Muscle of leg (tissue), 16 donors: ENCODE measurements at places on chromosomes 2 and 18.
A peak's percentile ranks its signal among the peaks of the same experiment; 100 is the strongest.

DNA sequence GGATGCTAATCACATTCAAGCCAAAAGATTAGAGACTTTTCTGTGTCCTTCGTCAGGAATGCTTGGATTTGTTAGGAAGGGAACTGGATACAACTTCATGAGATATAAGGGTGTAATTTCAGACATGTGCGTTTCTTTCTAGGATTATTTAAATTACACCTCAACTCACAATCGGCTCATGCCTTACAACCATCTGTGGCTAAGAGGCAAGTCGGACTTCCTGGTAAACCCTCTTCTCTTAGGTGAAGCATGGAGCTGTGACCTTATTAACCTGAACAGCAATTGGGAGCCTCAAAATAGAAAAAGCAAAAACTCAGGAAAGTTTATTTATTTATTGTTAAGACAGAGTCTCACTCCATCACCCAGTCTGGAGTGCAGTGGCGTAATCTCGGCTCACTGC lies 61.8 kb downstream of the SEMA4F start:
- H3K27me3 ChIP-seq = peaks cover 20% of the 10 kb centered on the region
- no peak for DNase-seq
- H3K4me3 ChIP-seq = peak overlapping the region; percentile 32
- no peaks in the 10 kb centered on the region for H3K36me3 ChIP-seq

- no peaks in the 10 kb centered on the region for H3K27me3 ChIP-seq
- no peak overlapping the region for H3K27ac ChIP-seq
- DNase-seq = no peak
Measured at GRCh38 chr2:184203661-184204060, 394.7 kb upstream of the ZNF804A start.

GRCh38 chr2:16318474-16319195 lies 347.0 kb downstream of the CYRIA start:
- H3K27me3 ChIP-seq = no peaks in the 10 kb centered on the region
- H3K4me1 ChIP-seq = peaks cover 13% of the 10 kb centered on the region
- H3K27ac ChIP-seq = no peak overlapping the region
- no peak overlapping the region for H3K4me3 ChIP-seq

DNA sequence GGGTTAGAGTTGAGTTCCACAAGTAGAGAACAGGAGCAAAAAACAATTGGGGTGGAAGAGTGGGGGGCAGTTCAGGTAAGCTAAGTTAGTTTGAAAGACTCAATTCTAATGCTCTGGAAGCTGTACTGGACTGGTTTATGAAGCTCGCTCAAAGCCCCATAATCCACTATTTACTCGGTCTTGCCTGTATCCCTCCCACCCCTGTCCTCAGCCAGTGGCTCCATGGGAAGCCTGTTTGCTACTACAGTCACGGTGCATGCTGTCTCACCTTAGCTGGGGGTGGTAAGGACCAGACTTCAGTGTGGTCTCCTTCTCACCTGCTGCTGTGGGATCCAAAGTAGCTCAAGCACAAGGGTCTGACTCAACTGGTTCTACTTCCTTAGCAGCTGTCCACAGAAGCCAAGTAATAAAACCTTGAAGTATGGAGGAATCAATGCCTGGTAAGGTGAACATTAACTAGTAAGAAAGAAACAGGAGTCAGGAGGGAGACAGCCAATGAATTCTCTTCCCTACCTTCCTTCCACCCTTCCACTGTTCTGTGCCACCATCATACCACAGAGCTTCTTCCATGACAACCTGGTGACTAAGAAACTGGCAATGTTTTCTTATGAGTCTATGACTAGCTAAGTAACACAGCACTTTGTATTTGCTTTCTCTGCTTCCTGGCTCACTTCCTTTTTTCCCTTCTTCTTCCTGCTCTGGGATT lies 230.8 kb downstream of the SRBD1 start:
- H3K27me3 ChIP-seq = no peaks in the 10 kb centered on the region
- H3K4me1 ChIP-seq = no peaks in the 10 kb centered on the region
- H3K36me3 ChIP-seq = no peaks in the 10 kb centered on the region
- H3K27ac ChIP-seq = no peak overlapping the region

DNA sequence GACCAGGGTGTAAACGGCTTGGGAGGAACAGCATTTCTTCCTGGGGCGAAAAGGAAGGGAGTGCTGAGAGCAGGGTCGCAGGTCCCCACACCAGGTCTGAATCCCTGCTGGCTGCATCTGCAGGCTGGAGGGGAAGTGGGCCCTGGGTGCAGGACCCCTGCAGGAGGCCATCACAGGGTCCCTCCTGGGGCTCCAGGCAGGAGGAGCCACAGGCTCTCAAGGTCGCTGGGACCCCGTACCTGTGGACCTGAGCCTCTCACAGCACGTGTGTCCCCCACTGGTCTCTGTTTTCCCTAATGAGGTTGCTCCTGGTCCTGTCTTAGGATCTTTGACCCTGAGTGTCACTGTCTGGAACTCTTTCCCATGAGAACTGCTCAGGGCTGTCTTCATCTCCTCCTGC lies 147.8 kb upstream of the ZNF236 start:
- H3K27ac ChIP-seq = no peak overlapping the region
- H3K4me3 ChIP-seq = no peak overlapping the region
- DNase-seq = no peak
- no peaks in the 10 kb centered on the region for H3K36me3 ChIP-seq
- peaks cover 4% of the 10 kb centered on the region for H3K27me3 ChIP-seq

DNA sequence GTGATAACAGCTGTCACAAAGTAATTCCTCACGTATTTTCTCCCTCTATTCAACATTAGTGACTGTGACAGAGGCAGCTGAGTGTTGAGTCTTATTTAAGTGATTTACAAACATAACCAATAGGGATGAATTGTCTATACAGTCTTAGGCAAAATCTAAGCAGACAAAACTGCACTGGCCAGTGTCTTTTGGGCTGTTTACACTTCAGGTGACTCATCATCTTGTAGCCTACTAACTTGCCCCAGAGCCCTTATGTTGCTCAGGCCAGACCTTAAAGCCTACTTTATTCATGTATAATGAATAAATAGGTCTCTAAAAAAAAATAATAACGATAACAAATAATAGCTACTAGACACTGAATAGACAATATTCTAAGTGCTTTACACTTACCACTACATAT lies 17.2 kb downstream of the THOC1 start:
- H3K27me3 ChIP-seq = no peaks in the 10 kb centered on the region
- H3K27ac ChIP-seq = no peak overlapping the region
- peaks cover 38% of the 10 kb centered on the region for H3K36me3 ChIP-seq
- H3K4me1 ChIP-seq = no peaks in the 10 kb centered on the region
- no peak overlapping the region for H3K4me3 ChIP-seq
- DNase-seq = no peak

DNA sequence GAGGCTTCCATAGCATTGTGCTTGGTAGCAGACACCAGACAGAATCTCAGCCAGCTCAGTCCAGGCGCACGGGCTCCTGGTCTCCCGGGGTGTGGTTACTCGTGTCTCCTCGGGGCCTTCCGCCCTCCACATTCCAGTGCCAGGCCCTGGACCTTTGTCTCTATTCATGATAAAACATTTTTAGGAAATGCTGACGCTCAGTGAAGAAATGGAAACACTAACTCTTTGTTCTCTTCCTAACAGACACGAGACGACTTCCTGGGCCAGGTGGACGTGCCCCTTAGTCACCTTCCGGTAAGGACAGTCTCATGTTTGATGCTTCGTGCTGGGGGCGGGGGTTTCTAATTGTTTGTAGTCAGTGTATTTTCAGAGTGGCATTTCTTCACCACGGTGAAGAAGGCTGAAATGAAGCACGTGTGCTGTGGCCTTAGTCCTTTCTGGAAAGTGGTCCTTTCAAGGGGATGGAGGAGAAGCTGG lies 271.8 kb downstream of the NEDD4L start:
- no peak overlapping the region for H3K4me3 ChIP-seq
- no peak for DNase-seq
- H3K27me3 ChIP-seq = no peaks in the 10 kb centered on the region
- H3K27ac ChIP-seq = peak overlapping the region; percentile 83
- H3K4me1 ChIP-seq = peaks cover 38% of the 10 kb centered on the region

GRCh38 chr2:241949736-241950412 lies 80.3 kb downstream of the RTP5 start:
- no peaks in the 10 kb centered on the region for H3K27me3 ChIP-seq
- no peak for DNase-seq
- no peak overlapping the region for H3K27ac ChIP-seq

DNA sequence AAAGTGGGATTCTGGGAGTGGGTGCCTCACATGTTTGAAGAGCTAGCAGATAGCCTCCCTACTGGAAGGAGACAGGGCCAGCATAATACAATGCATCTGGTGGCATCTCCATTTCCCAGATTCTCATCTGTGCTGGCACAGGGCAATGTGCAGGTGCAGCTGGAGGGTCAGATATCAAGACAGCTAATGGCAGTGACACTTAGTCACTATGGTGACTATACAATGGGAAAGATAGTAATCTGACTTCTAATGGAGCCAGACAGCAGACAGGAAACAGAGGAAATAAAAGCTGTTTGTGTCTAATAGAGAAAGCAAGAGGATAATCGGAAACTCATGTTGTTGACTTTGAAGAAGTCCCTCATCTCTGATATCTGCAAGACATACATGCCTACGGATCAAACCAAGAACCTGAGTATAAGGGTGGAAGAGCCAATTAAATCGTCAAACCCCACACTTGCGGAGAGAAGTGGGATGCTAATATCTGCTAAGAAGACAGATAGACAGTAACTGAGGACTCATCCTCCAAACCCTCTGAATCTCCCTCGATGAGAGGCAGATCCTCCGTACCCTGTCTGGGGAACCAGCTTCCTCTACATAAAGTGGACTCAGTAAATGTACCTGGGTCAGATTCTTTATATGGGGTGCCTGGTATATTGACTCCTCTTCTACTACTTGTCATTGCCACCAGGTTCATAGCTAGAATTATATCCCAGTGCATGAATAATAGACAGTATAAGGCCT lies 692.7 kb downstream of the SOCS6 start:
- H3K36me3 ChIP-seq = no peaks in the 10 kb centered on the region
- H3K27ac ChIP-seq = no peak overlapping the region
- DNase-seq = no peak
- no peak overlapping the region for H3K4me3 ChIP-seq
- no peaks in the 10 kb centered on the region for H3K27me3 ChIP-seq

GRCh38 chr2:46876741-46877384 lies 38.7 kb downstream of the MCFD2 start:
- DNase-seq = peak; percentile 81
- H3K4me1 ChIP-seq = peaks cover 42% of the 10 kb centered on the region
- no peak overlapping the region for H3K27ac ChIP-seq

DNA sequence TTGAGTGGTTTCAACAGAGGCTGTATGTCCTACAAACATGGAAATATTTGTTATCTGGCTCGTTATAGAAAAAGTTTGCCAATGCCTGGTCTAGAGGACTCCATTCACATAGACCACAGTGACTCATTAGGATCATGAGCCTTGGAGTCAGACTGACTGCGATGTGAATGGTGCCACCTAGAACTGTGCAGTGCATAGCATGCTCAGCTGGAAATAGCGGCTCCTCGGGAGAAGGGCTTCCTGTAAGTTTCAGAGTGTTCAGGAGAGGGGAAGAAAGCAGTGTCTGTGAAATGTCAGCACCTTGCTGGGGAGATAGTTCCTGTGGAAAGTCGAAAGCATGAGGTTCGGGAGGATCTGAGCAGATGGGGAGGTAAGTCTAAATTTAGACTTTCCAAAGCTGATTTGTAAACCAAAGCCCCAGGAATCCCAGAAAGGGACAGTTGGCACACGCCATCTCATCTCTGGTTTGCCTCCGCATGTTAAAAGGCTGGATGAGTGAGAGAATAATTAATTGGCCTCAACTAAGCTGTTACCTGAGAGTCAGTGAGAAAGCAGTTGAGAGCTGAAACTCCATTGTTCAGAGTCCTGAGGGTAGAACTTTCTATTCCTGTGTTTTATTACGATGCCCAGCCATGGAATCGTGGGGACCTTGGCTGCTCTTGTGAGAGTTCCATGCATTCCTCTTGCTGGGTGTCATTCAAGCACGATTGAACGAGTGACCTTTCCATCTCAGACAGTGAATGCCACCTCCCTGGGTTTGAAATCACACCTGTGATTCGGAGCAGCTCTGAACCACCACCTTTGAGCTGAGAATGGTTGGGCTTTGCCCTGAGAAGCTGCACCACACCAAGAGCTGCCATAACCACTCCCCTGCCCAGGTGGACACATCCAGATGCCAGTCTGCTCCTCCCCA lies 99.5 kb downstream of the MAPK4 start:
- peak overlapping the region; percentile 3 for H3K27ac ChIP-seq
- peaks cover 34% of the 10 kb centered on the region for H3K4me1 ChIP-seq
- no peak overlapping the region for H3K4me3 ChIP-seq
- DNase-seq = peak; percentile 22
- H3K27me3 ChIP-seq = no peaks in the 10 kb centered on the region

DNA sequence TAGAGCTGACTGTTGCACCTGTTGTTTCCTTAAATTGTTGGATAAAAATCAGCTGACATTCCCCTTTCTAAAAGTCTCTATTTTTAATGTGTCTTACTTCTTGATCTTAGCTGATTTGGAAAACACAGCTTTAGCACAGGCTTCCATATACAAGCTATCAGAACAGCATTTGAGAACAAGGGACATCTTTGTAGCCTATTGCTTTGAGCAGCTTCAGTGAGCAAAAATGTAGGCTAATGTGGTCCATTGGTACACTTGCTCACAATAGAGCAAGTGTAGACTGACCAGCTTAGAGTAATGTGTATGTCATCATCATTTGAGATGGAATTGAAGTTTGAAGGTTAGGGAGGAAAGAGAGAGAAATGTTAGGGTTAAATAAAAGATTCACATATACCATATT lies 7.0 kb downstream of the INPP1 start:
- no peak overlapping the region for H3K27ac ChIP-seq
- no peaks in the 10 kb centered on the region for H3K27me3 ChIP-seq
- H3K4me1 ChIP-seq = peaks cover 3% of the 10 kb centered on the region
- no peak overlapping the region for H3K4me3 ChIP-seq
- peaks cover 2% of the 10 kb centered on the region for H3K36me3 ChIP-seq

DNA sequence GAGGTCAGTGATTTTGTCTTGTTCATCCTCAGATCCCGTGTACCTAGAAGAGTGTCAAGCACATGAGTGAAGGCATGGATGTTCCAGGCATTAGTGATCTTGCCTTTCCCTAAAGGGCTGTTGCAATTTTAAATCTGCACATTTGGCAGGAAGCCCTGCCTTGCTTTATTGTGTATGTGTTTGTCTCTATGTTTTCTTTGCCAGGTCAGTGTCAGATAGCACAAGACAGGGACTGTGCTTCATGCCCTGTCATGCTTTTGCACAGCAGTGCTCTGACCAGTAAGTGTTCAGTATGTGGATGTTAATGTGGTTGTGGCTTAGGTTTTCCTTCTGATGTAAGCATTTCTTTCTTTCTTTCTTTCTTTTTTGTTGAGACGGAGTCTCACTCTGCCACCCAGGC lies 131.5 kb downstream of the RGPD3 start:
- H3K4me1 ChIP-seq = peaks cover 22% of the 10 kb centered on the region
- no peaks in the 10 kb centered on the region for H3K27me3 ChIP-seq
- H3K36me3 ChIP-seq = no peaks in the 10 kb centered on the region
- H3K27ac ChIP-seq = no peak overlapping the region
- H3K4me3 ChIP-seq = no peak overlapping the region
